ENCODE measurements at places on chromosomes 2 and 18. TPM values are rescaled to one million over a fixed set of nuclear protein-coding genes. Genes with fewer than 3 reads are reported as not detected.

DNA sequence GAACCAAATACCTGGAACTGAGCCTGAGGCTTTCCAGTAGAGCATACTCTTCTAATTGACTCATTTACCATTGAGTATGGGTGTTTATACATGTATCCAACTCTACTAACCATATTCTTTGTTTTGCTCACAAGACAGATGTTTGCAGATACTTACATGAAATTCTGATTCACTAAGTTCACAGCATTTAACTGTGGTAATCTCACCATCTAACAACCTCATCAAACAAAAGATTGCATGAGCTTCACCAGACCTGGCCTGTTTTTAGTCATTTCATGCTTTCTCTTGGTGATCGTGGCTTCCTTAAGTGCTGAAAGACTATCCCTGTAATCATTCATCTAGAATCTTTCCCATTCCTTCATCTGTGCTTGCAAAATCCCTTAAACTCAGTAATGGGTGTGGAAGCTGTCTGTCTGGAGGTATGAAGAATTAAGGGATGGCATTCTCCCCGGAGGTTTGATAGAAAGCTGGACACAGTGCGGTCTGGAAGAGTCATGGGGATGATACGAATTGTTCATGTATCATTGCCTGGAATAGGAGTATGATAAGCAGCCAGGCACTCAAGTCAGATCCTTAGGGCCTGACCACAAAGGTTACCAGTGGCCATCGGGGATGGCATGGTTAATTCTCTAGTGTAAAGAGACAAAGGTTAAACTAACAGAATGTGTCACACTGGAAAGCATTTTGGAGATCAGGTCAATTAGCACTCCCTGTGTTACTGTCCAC is 42.0 kb upstream of the IL1R1 start:
- no peak for DNase-seq
- no peaks in the 10 kb centered on the region for H3K27me3 ChIP-seq
- no peaks in the 10 kb centered on the region for H3K4me1 ChIP-seq
- H3K36me3 ChIP-seq = no peaks in the 10 kb centered on the region
- H3K27ac ChIP-seq = no peak overlapping the region

DNA sequence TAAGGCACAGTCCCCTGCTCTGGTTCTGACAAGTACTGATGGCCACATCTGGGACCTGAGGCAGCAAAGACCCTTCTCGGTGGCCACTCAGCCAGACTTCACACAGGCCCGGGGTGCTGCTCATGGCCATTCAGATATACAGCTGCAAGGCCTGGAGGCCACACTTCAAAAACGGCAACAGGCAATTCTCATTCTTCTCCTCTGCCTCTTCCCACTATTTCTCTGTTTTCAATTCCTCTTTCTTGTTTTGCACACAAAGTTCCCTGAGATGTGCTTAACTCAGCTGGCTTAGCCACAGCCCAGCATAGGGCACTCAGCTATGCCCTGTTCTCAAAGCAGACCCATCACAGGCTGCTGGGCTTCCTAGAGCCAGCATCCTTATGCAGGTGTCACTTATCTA is 29.9 kb downstream of the PTPN18 start:
- H3K36me3 ChIP-seq = no peaks in the 10 kb centered on the region
- no peak overlapping the region for H3K4me3 ChIP-seq
- H3K27me3 ChIP-seq = no peaks in the 10 kb centered on the region
- H3K27ac ChIP-seq = no peak overlapping the region
- H3K4me1 ChIP-seq = peaks cover 5% of the 10 kb centered on the region

DNA sequence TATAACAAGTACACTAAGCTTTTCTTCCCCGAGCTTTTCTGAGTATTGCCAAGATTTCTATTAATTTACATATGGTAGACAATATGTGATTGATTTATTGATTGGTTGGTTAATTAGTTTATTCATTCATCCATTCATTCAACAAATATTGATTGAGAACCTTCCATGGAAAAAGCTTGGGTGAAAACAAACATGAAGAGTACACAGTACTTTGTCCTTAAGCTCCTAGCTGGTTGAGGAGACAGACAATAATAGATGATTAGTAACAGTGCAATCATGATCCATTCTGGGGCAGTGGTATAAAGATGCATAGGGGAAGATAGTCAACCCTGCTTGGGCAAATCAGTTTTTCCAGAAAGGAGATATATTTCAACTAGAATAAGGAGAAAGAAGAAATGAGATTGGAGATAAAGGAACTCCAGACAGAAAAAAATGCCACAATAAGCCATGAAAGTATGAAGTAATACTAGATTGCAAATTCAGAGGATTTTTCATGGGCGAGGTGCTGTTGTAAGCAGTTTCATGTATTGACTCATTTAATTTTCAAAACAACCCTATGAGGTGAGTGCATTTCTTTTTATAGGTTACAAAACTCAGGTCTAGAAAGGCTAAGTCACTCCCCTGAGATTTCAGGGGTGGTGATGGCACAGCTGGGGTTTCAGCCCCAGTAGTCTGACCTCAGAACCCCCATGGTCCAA is 129.5 kb downstream of the RND3 start:
- no peaks in the 10 kb centered on the region for H3K27me3 ChIP-seq
- H3K4me3 ChIP-seq = no peak overlapping the region
- no peaks in the 10 kb centered on the region for H3K36me3 ChIP-seq
- no peak overlapping the region for H3K27ac ChIP-seq

GRCh38 chr2:232949016-232949415 is 64.0 kb downstream of the NGEF start:
- DNase-seq = no peak
- H3K27ac ChIP-seq = no peak overlapping the region
- H3K4me1 ChIP-seq = no peaks in the 10 kb centered on the region

Gene DNAH6
- 0.51 TPM for total RNA-seq

- DNase-seq = no peak
- no peaks in the 10 kb centered on the region for H3K4me1 ChIP-seq
- H3K27ac ChIP-seq = no peak overlapping the region
- no peaks in the 10 kb centered on the region for H3K27me3 ChIP-seq
- no peak overlapping the region for H3K4me3 ChIP-seq
- no peaks in the 10 kb centered on the region for H3K36me3 ChIP-seq
These were observed 474.8 kb downstream of the ARHGAP15 start for GRCh38 chr2:143603846-143604565.

GRCh38 chr18:26091047-26091630 is 726 bp upstream of the SS18 start:
- peak overlapping the region; percentile 75 for H3K4me3 ChIP-seq
- H3K36me3 ChIP-seq = peaks cover 4% of the 10 kb centered on the region
- H3K4me1 ChIP-seq = peaks cover 23% of the 10 kb centered on the region
- DNase-seq = no peak

DNA sequence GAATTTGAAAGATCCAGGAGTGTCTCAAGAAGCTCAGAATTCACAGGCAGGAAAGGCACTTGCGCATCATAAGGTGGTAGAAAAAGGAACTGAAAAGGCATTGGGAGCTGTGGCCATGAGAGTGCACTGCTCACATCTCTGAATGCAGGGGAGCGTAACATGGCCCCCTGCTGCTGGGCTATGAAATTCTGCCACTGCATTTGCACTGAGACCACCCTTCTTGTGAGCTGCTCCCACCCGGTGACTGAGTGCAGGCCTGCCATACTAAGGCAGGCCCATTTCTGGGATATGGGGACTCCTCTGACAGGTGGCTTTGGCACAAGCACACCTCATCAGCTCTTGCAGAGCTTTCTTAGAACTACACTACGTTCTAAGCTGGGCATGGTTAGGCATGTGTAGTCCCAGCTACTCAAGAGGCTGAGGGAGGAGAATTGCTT is 25.3 kb upstream of the STARD7 start:
- no peak for DNase-seq
- H3K4me3 ChIP-seq = no peak overlapping the region
- no peaks in the 10 kb centered on the region for H3K36me3 ChIP-seq
- no peaks in the 10 kb centered on the region for H3K27me3 ChIP-seq

DNA sequence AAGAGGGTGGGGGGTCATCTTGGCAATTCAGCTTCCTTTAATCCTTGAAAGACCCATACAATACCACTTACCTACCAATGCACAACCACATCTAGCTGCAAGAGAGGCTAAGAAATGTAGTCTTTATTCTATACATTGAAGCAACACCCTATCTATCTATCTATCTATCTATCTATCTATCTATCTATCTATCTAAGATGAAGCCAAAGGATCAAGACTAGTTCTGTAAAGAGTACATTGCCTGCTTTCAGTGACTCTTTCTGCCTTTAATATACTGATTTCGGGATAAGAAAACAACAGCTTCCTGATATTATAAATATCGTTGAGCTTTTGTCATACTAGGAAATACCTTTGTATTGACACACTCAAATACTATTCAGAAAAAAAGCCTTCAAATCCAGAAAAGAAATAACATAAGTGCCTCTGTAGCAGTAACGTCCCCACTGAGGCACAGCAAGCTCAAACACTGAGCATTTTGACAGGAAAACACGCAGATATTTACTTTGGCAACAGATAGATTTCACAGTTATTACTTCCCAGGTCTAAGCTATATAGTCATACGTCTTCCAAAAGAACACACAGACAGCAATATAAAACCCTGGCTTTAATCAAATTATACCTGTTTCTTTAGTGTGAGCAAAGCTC is 139.4 kb upstream of the SERTAD2 start:
- H3K27me3 ChIP-seq = no peaks in the 10 kb centered on the region
- no peaks in the 10 kb centered on the region for H3K36me3 ChIP-seq
- no peak overlapping the region for H3K4me3 ChIP-seq
- DNase-seq = no peak
- no peak overlapping the region for H3K27ac ChIP-seq

Gene EPC2
- total RNA-seq = 29.7 TPM

Gene ERFE
- total RNA-seq = not detected
